CD8-positive, alpha-beta memory T cell (primary cell): ENCODE measurements at places on chromosomes 5 and 9.

DNA sequence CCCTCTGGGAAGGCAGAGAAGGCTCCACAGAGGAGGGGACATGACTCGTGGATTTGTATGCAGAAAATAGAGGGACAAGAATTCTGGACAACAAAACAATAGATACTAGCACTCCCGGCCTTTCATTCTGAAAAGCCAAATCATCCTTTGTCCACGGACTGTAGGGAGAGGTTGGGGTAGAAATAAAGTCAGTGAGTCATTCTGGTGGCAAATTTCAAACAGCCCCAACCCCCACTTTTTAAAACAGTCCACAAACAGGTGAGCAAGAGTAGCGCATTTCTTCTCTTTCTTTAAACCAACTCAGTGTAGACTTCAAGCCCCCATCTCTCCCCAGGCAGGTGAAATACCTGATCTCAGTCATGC lies 56.1 kb downstream of the PTPDC1 start:
- DNase-seq: no peak

GRCh38 chr5:94916619-94917018 lies 298.1 kb downstream of the SLF1 start:
- DNase-seq: no peak

DNA sequence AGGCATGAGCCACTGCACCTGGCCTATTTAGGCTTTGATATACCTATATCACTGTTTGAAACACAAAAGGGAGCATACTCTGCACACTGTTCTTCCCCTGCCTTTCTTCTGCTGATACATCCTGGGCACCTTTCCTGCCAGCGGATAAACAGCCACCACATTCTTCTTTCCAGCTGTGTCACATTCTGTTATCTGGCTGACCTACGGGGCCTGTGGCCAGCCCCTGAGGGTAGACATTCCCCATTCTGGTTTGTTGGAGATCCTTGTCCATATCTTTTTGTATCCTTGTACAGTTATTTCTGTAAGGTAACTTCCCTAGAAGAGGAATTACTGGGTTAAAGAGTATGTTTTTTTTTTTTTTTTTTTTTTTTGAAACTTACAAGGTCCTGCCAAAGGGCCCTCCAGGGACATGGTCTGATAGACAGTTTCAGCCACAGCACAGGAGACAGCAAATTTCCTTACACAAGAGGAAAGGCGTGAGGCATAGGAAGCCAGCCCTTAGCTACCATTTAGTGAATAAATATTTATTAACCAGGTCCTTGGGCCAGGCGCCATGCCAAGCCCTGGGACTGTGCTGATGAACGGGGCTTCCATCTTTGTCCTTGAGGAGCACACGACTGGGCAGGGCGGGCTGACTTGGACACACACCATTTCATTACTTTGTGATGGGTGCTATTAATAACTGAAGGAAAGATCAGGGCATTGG lies 57.8 kb downstream of the ERGIC1 start:
- no peak for DNase-seq

- DNase-seq: no peak
These were observed 99.4 kb downstream of the TMEM174 start for GRCh38 chr5:73272351-73272750.

DNA sequence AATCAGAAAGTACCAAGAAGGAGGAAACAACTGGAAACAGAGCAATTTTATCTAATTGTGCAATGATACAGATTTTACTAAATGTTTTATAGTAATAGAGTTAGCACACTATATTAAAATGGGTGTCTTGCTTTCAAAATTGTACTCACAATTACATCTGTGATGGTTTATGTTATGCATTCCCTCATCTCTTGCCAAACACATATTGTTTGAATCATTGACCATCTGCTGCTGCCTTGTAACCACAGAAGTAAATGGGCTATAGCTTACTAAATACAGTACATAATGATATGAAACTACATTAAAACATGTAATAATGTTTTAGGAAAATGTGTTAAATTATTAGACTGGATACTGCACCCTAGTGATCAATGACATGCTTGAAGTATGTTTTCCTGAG lies 158.1 kb downstream of the SLC25A46 start:
- DNase-seq: no peak

GRCh38 chr5:141420855-141421488 lies at the start of gene PCDHGA11:
Gene PCDHGA11, plus strand, starts transcription at chr5:141421051. Its CDS starts 177 bp downstream, at chr5:141421228.
- DNase-seq: no peak

DNA sequence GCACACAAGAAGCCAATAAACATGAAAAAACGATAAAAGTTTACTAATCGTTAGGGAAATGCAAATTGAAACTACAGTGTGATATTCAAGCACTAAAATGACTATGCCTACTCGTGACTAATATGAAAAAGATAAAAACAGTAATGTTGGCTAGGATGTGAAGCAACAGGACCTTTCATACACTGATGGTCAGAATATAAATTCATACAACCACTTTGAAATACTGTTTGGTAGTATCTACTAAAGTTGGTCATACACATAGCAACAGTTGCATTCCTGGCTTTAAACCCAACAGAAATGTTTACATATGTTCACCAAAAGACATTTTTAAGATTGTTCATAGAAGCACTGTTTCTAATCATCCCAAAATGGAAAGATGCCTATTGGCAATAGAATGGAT lies 24.3 kb downstream of the FBXO38 start:
- no peak for DNase-seq

DNA sequence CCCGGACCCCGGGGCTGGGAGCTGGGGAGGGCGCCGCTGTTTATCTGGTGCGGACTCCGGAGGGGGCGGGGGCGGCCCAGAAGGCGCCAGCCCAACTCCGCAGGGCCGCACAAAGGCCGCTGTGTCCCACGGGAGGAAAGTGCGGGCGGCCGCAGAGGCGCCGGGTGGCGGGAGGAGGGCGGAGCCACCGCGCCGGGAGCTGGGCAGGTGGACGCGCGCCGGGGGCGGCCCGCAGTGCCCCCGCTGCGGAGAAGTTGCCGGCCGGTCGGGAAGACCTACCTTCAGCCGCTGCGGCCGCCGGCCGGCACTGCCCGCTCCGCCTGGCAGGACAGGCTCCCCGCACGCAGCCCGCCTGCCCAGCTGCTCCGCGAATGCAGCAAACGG lies 43.6 kb downstream of the NACC2 start:
- DNase-seq: no peak

- no peak for DNase-seq
These were observed 41.3 kb downstream of the GARNL3 start for GRCh38 chr9:127305838-127306226.

GRCh38 chr9:138071292-138071691 lies 193.7 kb downstream of the CACNA1B start:
- no peak for DNase-seq
